ENCODE measurements at places on chromosomes 3 and 15.
A peak's percentile ranks its signal among the peaks of the same experiment; 100 is the strongest.

DNA sequence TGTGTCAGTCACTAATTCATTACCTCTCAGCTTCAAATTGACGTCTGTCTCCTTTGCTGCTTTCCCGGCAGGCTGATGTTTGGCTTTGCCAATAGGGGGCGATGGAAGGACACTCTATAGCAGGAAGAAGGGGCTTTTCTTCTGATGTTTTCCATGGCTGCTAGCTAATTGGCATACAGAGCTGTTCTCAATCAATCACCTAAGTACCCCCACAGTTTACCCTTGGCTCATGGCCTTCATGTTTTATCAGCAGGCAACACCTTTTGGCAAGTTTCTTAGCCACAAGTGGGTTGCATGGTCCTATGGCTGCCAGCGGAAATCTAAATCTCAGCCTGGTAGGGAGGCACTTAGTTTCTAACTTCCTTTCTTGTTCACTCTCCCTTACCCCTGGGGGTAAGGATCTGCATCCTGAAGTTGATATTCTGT is 45.0 kb downstream of the ESYT3 start:
- DNase-seq, result no peak

- DNase-seq, result no peak
These were observed 580 bp upstream of the FXR1 start for GRCh38 chr3:180911876-180912303.

GRCh38 chr15:79834495-79834894 is 62.3 kb downstream of the MTHFS start:
- no peak for DNase-seq

DNA sequence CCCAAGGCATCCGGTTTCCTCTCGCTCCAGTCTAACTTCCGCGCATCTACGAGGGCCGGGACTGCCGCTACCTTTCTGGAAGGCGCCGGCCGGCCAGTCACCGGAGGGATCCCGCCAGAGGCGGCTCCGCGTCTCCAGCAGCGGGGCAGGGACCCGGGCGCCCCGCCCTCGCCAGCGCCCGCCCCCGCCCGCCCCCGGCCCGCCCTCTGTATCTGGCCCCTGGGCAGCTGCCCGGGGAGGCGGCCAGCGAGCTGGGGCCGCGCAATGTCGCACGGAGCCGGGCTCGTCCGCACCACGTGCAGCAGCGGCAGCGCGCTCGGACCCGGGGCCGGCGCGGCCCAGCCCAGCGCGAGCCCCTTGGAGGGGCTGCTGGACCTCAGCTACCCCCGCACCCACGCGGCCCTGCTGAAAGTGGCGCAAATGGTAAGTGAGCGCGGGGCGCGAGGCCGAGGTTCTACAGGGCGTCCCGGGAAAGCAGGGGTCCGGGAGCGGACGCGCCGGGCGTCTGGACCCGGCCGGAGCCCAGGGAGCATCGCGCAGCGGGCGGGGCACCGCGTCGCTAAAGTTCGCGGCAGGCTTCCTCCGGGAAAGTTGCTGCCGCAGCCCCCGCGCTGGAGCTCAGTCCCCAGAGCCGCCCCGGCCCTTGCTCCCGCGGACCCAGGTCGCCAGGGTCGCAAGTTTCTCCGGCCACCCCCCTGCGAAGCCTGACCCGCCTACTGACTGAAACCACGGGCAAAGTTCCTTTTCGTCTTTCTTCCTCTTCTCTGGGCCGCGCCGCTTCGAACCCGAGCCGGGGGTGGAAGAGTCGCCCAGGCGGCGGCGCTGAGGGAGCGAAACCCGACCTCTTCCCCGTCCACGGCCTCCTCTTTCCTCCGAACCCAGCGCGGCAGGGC is at the start of gene CMTM7:
Gene CMTM7 (plus strand): TSS at position 211 of the 893 bp plus-strand sequence. CDS start 54 bp downstream, at position 265.
- peak; percentile 35 for DNase-seq

- DNase-seq, result no peak
These were observed 13.3 kb upstream of the TMF1 start for GRCh38 chr3:69065318-69065964.

- DNase-seq, result no peak
These were observed 77.6 kb downstream of the ZNF385D start for GRCh38 chr3:21673393-21673792.

DNA sequence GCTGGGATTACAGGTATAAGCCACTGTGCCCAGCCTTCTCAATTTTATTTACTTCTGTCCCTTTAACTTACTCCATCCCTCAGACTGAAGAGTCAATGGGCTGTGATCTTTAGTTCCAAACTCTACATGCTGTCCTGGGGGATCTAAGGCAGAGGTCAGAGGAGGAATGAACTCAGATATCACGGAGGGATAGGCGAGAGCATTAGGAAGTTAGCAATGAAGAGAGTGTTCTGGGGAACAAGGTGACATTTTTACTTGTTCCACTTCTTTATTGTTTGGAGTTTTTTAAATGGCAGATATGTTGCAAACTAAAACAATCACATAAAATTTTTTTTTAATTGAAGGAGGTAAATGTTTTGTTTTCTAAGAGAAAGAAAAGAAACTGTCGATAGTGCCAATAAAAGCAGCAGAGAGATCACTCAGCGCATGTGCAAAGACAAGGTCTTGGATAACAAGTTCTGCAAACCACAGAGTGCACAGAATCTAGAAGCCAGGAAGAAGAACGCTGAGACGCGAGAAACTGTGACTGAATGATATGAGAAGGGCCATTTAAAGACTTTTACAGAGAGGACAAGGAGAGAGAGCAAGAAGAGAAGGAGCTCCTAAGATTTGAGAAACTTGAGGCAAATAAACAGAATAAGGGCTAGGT is 10.8 kb upstream of the CA12 start:
- no peak for DNase-seq

GRCh38 chr15:20295238-20295811 is 246.3 kb downstream of the GOLGA6L6 start:
- no peak for DNase-seq
